ENCODE measurements at places on chromosomes 12 and 14.

- no peak for DNase-seq
Observed at GRCh38 chr14:33685698-33686097, 265.2 kb downstream of the EGLN3 start.

- DNase-seq = no peak
Observed at GRCh38 chr12:100518376-100518775, 44.7 kb downstream of the NR1H4 start.

GRCh38 chr12:114011711-114012110 is 45.6 kb upstream of the RBM19 start:
- DNase-seq = no peak

GRCh38 chr14:58947814-58948445 is 240.5 kb upstream of the DAAM1 start:
- no peak for DNase-seq

- DNase-seq = no peak
Observed at GRCh38 chr14:103104654-103105452, 10.3 kb downstream of the EXOC3L4 start.

DNA sequence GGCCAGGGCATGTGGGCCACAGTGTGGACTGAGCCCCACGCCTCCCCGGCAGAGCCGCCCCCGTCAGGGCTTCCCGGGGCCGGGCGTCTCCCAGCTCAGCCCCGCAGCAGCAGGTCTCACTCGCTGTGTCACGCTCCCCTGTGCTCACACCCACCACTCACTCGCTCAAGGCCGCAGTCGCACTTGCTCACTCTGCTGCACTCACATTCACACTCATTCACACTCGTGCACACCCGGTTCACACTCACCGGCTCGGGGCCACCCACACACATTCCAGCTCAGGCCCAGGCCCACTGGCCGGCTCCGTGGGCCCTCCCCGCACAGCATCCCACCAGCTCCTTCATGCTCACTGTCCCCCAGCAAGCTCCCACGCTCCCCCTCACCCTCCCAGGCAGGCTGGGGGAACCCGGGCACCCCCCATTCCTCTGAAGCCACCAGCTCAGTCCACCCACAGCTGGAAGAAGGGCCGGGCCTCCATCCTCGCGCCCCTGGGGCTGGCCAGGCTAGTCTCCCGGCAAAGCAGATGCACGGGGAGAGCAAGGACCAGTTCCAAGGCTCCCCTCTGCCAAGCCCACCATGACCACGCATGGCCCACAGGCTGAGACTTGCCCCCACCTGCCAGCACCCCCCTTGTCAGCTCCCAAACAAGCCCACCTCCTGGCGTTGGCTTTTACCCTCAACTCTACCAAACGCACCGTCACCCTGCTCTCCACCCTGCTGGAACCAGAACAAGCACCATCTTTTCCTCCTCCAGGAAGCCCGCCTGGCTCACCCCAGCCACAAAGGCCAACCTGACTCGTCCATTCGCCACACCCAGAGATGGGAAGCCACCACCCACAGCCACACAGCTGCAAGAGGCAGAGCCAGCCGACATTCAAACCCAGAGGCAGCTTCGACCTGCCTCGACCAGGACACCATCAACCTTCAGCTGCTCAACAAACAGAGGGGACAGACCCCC is 28.0 kb downstream of the NCOR2 start:
- no peak for DNase-seq

DNA sequence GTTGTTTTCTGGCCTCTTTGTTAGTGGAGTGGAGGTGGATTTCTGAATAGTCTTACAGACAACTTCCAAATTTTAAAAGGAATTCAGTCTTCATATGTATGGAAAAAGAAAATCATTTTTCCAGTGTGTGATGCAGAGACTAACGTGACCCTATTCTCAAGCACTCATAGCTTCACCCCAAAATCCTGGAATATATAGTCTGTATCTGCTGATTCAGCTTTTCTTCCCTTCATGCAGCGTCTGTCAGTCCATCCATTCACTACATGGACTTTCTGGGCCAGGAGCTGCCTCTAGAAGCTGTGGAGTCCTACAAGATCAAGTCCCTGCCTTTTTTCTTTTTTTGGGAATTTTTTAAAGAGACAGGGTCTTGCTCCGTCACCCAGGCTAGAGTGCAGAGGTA is 23.8 kb downstream of the KLC1 start:
- no peak for DNase-seq

Measured in GM04503 (cell line).